ENCODE measurements at places on chromosomes 7 and 10.

DNA sequence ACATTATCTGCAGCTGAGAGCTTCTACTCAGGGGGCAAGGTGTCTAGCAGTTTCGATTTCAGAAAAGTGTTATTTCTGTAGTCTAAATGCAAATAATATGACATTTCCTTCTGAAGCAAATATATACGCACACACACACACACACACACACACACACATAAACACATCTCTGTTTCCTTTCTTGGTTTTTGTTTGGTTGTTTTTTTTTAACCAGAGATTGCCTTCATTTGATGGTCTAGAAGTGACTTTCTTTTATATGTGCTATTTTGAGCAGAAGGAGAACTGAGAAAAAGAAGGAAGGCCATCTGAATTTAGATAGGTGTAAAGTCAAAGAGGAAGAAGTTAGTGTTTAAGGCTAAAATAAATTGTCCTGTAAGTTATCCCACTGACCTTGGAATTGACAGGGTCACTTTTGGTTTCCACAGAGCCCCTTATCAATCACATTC, 142.2 kb downstream of the TRIL start:
- no peak for DNase-seq

DNA sequence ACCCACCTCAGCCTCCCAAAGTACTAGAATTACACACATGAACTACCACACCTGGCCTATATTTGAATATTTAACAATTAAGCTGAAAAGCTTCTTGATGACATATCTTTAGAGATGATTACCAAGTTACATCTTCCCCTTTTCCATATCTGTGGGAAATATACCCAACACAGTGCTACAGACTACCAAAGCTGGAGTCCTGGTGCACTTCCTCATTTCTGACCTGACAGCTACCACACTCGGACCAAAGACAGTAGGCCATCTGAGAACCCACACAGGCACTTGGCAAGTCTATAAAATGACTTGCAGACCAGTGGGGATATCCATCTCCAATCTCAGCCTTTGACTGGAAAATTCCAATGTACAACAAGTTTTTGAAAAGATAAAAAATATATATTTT, 270.4 kb upstream of the KLF14 start:
- DNase-seq, result no peak

- DNase-seq, result no peak
These were observed 13.3 kb upstream of the MIOS start for GRCh38 chr7:7553386-7553785.

DNA sequence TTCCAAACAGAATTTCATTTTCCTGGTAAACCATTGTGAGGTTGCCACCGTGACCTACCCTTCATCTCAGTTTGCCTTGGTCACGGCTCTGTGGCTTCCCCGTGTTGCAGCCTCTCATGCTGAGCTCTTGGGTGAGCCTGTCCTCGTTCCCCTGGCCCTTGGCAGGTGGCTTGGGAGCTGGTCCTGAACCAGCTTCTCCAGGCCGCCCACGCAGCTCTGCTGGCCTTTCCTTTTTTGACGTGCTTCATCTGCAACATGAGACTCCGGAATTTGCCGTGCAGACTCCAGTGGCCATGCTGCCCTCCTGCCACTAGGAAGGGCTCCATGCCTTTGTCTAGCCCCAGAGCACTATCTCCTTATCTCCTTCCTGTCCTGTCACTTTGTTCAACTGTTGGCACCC, 93.0 kb upstream of the NPS start:
- no peak for DNase-seq

DNA sequence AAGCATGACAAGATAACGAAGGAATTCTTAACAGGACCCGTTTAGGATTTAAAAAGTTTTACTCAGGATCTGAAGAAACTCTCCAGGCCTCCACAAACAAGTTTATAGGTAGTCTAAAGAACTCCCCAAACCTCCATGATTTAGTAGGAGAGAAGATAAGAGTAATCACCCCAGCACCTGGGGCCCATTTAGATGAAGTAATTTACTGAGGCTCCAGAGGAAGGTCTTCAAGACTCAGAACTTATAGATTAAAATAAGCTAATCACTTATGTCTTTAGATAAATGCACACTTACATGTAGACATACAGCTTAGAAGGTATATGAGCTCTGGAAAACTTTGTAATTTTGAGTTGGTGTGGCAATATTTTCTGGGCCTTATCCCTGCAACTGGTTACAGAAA, 123.8 kb downstream of the HBP1 start:
- DNase-seq, result no peak

DNA sequence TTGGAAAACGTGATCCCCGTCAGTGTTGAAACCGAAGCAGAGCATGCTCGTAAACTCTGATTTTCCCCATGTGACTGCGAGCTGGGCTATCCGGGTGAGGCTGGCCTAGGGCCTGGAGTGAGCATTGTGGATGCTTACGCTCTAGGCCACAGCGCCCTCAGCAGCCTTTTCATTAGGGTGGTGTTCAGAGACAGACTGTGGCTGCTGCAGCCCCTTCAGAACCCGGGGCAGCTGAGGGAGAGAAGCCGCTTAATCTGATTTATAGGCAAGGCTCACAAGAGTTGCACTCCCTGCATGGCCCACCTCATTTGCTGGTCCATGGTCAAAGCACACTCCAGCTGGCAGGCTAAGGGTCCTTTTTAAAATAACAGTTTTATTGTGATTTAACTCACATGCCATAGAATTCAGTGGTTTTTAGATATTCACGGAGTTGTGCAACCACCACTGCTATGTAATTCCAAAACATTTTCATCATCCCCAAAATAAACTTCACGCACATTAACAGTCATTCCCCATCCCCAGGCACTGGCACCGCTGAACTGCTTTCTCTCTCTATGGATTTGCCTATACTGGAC, 72.5 kb downstream of the SYPL1 start:
- DNase-seq, result no peak

DNA sequence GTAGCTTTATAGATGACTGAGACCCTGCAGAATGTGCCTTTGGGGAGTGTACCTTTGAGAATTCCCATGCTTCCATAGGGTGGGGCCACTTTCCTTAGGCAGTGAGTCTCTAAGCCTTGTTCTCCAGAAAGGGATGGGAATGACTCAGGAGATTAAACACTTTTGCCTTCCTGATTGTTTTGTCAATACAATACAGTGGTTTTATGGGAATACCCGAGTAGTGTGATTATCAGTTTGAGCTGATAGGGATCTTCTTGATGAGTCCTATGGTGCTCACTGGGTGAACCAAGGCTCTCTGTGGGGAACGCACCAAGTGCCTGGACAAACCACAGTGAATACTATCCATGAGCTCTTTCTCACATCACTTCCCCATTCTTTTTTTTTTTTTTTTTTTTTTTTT, 6.3 kb downstream of the MYOF start:
- DNase-seq, result no peak

DNA sequence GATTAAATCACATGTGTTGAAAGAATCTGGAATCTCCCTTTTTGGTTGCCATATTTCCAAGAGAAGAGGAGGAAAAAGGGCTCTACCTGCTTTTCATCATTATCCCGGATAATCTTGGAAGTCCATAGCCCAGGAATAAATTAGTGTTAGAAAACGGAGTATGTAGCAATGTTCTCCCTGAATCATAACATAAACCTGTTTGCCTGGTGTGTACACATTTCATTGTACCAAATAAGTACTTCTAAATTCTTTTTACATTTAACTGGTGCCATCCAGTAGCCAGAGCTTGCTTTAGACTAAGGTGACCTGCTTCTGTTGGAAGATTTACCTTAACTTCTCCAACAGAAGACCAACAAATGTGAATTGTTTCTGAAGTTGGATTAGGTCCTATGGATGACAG, 182.3 kb upstream of the C7orf33 start:
- DNase-seq, result no peak

DNA sequence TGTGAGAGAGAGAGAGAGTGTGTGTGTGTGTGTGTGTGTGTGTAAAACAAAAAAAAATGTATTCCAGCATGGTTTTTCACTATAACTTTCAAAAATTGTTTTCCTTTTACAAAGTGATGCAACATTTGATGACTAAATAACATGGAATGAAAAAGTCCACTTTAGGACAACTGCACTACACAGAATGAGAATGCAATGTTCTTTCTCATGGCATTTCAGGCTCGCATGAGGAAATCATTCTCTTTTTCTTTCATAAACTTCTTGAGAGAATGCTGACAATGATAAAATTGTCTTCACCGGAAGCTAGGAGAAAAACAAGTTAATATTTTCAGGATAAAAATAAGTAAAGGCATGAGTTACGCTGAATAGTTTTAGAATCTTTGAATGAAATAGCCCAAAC, 53.7 kb downstream of the SLC16A12 start:
- no peak for DNase-seq
